Stimulated activated CD4-positive, alpha-beta T cell treated with anti-CD3 and anti-CD28 coated beads, Interleukin-1b, Interleukin-23, amount 100 ng/mL, for 1 hour (primary cell): ENCODE measurements at places on chromosomes 12 and 14.

DNA sequence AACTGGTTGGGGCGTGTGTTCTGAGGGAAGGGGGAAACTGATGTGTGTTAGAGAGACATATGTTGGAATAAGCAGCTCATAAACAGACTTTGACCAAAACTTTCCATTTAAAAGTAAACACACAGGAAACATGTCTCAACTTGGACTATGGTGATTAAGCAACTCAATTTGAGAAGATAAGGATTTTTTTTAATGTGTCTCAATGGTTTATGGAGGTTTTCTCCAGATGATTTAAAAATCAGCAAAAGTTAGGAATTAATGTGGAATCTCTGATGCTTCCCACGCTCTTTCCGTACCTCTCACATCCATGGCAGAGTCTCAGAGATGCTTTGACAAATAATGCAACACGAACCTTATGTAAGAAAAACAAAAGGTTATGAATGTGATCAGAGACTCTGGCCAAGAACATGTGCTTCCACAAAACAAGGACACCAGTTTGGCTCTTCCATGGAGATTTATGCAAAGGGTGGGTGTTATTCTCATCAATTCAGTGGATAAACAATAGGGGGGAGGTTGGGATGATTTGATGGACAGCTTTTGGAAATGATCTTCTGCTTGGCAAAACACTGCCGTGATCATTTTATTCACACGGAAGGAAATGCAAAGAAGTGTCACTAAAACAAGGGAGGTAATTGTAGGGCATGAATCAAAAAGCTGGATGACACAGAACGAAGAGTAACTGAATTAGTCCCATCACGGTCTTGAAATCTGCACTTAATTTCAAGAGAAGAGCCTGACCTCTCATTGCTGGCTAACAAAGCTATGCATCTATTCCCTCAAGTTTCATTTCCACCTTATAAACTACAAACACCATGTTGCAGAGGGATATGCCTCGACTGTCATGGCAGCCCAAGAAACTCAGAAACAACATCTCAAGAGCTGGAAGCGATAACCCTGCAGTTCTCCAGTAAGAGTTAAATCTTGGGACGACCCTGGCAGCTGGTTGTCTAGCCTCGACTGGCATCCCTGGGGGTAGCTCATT lies 76.5 kb downstream of the FOXN3 start:
- DNase-seq, result no peak

DNA sequence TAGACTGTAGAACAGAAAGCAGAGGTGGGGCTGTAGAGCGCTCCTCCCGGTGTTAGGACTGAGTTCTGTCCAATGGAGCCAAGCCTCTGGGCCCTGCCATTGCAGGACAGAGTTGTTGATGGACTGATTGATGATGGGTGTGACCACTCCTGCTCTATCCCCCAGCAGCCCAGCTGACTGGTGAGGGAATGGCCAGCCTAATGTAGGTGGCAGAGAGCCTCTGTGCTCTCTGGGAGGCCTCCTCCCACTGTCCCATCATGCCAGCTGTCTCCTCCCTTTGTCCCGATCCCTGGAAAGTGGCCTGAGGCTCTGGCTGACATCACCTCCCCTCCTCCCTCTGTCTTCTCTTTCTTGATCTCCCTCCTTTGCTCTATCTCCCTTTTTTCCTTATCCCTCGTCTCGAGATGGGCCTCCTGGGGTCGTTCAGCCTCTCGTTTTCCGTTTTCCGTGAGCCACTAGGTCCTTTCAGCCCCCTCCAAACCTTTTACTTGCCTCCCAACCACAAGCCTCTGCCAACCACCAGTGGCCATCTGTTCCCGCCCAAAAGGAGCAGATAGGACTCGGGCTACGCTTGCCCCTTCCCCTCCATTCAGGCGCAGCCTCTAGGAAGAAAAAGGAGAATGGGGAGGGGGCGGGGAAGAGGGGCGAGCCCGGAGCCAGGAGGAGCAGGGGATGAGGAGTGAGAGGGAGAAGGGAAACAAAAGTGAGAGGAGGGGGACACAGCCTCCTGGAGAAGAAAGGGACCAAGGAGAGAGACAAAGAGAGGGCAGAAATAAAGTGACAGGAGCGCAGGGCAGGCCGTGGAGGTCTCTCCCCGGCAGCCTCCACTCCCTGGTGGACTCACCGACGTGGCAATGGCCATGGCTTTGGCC lies 572 bp downstream of the EFS start:
- DNase-seq, result no peak

GRCh38 chr12:48777501-48778400 lies 11.1 kb downstream of the ADCY6 start:
- DNase-seq, result no peak

DNA sequence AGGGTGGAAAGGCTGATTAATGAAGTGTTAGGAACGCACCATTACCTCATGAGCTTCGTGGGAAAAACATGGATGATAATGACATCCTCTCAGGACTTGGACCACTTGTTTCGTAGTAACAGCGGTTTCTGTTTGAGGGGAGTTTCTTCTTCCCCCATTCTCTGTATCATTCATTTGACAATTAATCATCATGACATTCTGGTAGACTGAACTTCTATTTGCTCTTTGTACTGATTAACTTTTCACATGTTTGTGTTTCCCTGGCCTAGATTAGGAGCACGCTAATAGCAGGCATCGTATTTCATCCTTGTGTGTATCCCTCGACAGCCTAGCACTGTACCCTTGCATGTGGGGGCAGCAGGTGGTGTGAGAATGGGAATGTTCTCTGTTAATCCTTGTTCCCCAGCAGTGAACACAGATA lies 8.0 kb downstream of the LRRC74A start:
- no peak for DNase-seq

GRCh38 chr12:65829716-65830115 lies 5.4 kb downstream of the HMGA2 start:
- no peak for DNase-seq

DNA sequence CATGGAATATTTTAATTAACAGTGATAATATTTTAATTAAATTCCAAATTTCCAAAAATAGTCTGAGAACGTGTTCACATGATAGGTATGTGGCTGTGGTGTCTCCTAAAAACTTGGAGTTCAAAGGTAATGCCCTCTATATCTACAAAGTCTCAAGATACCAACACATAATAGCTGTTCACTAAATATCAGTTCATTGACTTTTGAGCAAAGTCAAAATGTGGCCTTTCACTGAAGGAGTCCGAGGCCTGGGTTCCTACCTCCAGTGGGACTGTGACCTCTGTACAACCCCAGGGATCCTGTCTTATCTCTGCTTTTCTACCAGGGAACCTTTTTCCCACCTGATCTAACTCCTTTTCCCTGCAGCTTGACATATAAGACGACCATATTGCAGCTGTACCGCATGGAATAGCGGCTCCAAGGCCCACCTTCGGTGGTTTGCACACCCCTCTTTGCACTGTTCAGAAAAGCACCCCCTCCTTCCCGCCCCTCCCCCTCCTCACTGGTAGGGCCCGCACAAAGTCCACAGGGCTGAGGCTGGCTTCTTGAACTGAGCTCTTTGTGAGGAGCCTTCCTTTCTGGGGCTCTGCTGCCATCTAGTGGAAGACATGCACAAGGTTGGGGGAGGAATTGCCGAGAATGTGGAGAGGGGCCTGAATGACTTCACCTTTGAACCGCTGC lies 3.1 kb downstream of the CCND2 start:
- peak; percentile 74 for DNase-seq

GRCh38 chr12:12195081-12195480 lies 71.8 kb downstream of the LRP6 start:
- DNase-seq, result no peak

- no peak for DNase-seq
Measured at GRCh38 chr12:104462931-104463339, 6.2 kb downstream of the CHST11 start.

DNA sequence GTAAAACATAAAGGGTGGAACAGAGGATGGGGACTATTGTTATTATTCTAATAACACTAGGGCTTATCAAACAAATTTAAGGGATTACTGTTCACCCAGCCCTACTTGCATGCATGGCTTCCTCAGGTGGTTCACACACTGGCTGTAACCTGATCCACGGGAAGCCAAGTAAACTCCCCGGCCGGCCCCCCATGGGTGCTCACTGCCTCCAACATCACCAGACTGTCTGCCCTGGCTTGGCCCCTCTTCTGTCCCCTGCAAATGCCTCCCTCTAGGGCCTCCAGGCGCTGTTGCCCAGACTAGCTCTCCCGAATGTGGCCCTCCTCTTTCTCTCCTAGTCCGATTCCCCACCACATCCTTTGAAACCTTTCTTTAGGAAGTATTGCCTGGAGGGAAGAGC lies 18.6 kb downstream of the FAIM2 start:
- no peak for DNase-seq

DNA sequence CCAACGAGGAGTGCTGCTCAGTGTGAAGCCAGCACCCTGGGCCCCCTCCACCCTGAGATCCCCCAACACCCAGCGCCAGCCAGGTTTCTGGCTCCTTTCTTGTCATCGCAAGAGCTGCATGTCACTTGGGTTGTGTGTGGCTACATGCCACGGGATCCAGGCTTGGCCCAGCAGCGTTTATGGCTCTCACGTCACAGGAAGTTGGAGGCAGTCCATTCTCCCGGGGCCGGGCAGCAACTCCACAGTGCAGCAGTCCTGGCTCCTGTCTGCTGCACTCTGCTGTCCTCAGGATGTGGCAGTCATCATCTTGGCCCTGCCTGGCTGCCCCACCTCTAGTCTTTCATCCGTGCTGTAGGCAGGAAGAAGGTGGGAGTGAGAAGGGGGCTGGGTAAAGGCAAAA lies 78.3 kb downstream of the AACS start:
- DNase-seq, result no peak

GRCh38 chr12:122937622-122938091 lies 28.6 kb downstream of the ABCB9 start:
- DNase-seq, result no peak
